ENCODE measurements at places on chromosomes 2 and 18.
A peak's percentile ranks its signal among the peaks of the same experiment; 100 is the strongest.

DNA sequence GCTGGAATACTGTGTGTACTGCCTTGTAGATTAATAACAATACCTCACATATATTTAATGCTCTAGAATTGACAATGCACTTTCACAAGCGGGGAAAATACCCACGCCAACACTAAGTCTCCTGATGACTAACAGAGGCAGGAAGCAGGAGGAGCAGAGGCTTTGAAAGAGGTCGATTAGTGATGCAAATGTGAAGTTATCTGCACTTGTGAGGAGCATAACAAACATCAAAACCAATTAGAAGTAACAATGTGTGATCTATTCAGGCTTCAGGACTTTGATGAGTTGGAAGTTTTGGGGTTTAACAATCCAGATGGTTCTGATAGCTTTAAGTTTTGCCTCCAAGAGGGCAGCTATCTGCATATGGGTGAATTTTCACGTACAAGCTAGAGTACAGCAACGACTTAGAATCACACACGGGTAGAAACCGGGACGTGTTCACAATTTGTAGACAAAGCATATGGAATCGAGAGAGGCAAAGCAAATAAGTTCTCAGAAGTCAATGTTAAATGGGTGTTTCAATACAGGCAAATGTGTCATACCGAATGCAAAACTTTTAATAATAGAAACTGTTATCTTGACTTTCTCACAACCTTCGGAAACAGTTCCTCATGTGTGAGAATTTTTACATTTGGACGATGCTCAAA is 114.5 kb downstream of the METTL8 start:
- no peak for DNase-seq

GRCh38 chr2:201219328-201220096 is 36.6 kb downstream of the CASP10 start:
- DNase-seq, result no peak

DNA sequence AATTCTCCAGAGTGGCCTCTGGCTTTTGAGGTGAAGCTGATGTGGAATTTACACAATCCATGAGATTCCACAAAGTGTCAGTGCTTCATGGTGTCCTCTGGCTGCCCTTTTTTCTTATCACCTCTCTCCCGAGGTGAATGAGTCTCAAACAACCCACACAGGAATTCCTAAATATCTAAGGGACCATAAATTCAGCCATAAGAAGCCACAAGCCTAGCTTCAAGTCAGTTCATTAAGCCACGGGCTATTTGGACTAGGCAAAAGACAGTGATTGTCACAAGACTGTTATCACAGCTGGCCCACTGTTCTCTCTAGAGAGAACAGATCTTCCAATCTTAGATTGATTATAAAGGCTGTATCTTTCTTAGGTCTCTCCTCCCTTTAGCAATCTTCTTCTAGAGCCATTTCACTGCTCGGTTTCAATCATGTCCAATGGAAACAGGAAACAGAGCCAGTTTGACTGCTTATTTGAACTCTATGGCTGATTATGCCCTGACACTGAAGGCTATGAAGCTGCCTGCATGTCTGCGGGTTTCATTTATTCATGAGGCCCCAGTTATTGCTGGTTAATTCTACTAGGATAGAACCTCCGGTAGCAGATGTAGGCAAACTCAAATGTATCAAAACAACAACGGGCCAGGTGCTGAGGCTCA is 4.1 kb downstream of the NEMP2 start:
- DNase-seq, result no peak

DNA sequence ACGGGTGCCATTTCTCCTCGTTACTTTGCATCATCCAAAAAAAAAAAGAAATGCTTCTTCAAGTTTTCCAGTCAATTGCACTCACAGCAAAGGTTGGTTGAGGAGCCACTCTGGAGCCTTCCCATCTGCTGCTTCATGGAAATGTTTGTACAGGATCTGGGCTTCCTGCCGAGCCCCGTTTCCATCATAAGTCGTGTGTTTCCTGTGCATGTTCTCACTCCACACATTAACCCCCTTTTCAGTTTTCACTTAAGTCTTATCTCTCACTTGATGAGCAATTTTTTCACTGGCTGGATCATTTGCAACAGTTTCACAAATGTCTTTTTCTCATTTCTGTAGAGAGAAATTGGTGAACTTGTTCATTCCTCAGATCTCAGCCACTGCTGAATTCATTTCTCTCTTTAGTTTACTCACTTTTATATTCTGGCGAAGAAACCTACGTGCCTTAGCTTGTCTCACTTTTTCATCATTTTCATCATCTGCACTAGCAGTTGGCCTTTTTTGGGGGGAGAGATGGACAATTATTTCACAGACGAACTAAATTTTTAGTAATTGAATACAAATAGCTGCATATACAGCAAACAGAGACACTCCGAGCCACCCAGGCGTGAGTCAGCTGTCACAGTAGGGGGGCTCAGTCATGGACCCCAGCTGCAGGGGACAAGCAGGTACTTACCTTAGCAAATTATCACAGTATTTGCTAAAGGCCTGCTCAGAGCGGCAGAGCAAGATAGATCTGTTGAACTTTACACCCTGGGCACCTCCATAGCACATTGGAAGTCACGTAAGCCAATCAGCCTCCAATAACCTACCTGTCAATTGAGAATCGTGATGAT is 750.8 kb upstream of the ID2 start:
- DNase-seq, result peak; percentile 70

DNA sequence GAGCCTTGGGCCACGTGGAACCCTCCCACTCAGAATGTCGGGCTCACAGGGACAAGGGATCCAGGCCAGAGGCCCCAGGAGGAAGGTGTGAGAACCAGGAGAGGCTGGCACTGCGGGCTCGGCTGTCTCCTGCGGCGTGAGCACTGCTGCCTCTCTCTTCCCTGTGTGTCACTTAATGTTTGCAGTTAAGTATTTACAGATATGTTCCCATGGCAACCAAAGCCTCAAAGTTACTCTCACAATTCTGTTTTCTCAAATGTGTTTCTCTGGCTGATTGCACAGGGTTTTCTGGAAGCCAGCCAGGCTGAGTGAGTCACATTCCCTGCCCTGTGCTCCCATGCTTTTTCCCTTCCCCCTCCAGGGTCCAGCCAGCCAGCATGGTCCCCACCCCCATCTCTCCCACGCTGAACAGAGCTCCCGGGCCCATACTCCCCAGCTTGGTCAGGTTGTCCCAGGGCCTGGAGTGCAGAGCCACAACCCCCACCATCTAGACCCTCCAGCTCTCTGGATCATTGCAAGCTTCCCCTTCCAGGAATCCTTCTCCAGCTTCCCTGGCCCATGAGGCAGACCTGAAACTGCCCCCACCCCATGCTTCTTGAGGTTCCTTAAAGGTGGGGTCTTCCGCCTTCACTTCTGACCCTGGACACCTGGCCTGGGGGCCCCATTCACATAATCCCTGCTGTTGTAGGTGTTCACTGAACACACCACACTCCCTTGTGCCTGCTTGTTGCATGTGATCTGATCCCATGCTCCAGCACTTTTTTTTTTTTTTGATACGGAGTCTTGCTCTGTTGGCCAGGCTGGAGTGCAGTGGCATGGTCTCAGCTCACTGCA is 265.9 kb downstream of the CELF4 start:
- no peak for DNase-seq

- DNase-seq, result no peak
These were observed 88.8 kb upstream of the TAF1B start for GRCh38 chr2:9754532-9754887.

- no peak for DNase-seq
These were observed 507.6 kb upstream of the SPHKAP start for GRCh38 chr2:228689053-228689452.

DNA sequence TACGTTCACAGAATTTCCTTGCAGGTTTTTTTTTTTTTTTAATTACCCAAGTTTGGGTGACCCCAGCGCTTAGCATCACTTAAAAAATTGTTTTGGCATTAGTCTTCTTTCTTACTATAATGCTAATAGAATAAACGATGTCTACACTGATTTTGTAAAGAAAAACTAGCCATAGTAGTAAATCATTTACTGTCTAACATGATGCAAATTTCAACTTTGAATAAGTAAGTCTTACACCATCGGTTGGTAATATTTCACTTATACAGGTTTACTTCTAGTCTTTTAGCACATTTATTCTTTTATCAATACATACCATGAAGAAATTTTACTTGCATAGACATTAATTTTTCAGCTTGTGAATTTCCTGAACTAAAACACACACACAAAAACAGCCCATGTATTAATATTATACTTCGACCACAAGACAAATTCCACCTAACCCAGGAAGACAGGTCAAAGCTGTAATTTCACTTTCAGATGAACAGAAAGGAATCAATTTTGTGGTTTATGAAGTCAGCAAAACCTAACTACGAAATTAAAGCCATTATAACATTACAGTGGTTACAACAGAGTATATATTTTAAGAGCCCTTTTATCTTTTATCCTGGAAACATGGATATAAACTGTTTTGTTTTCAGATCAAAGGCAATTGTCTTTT is 1.9 kb downstream of the YES1 start:
- DNase-seq, result no peak

DNA sequence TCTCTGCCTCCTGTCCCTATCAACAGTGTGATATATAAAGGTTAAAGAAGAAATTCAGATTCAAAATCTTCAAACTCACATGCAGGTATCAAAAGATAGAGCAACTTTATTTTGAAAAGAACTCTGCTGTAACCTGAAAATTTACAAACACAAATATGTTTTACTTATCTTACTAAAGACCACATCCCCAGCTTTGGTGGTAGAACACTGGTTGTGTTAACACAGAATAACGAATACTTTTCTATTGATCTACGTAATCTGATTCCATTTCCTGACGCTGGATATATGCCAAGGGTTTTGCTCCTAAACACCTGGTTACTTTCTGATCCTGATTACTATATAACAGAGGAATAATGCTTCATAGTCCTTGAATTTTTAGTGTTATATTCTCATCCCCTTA is 23.1 kb upstream of the SLC39A10 start:
- no peak for DNase-seq

DNA sequence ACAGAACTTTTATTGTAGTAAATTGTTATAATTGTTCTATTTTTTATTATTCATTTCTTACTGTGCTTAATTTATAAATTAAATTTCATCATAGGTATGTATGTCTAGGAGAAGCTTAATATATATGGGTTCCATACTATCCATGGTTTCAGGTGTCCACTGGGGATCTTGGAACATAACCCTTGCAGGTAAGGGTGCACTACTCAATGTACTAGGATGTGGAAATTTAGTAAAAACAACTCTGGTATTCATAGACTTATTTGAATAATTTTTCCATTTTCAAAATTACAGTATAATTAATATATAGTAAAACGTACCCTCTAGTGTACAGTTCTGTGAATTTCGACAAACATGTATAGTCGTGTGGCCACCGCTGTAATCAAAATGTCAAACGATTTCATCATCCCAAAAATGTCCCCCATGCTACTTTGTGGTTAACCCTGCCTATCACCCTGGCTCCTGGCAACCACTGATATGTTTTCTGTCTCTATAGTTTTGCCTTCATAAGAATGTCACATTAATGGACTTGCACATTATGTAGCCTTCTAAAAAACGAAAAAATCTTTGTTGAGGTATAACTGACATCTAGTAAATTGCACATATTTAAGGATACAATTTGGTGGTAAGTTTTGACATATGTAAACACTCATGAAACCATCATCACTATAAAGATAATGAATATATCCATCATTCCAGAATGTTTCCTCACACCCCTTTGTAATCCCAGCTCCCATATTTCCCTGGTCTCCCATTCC is 45.7 kb downstream of the ARL5A start:
- no peak for DNase-seq

DNA sequence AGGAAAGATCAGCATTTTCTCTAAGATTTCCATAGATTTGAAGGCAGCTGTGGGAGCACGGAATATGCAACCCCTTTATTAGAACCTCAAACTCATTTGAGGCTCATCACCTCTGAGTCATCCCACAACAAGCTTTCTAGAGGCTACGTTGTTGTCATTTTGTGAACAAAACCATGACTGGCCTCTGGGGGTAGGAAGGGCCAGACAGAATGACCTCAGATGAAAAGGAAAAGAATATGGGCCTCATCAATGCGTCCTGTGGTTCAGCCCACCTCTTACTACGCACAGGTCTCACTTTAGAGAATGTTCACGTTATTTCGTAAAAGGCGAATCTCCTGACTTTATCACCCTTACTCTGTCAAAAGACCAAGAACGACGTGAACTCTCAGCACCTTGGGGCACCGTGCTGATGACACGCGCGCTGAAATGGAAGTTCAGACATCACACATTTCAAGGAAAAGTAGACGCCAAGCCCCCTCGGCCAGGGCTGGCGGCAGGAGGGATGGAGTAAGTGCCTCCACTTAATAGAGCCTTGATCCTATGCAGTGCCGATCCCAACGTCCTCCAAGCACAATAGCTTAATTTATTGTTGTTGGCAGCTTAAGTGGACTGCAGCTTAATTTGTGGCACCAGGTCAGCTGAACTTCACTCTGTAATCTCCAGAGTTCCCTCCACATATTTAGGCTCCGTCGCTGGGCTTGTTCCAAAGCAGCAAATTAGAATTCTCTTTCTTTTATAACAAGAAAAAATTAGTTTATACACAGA is 208.3 kb downstream of the EIPR1 start:
- DNase-seq, result no peak

DNA sequence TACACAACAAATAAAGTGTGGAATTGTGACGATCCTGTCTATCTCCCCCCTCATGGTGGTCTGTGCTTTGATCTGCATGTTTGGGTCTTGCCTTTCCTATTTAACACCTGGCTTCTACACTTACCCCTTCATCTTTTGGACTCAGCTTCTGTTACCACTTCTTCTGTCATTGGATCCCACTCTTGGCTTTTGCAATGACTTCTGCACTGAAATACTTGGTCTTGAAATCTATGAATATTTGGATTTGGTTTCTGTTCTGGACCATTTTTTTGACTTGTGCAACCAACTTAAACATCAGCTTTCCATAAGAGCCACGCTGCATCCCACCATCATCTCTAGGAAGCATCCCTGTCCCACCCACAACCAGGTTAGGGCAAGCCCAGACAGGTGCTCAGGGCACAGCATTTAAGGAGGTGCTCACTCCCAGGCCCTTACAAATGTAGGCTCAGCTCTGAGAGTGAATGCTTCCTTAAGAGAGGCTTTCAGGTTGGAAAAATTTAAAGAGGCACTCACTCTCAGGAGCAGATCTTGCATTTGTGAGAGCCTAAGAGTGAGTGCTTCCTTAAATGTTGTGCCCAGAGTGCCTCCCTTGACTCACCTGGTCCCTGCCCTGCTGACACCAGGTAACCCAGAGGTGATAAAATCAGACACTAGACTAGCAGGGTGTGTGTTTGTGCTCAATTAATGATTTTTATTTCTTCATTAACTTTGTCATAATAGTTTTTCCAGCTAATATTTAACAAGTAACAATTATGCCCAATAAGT is 124.5 kb upstream of the SH3BP4 start:
- DNase-seq, result no peak

- no peak for DNase-seq
These were observed 85.8 kb downstream of the PKP4 start for GRCh38 chr2:158542577-158542976.
